ENCODE measurements at places on chromosomes 16 and 17. TPM values are rescaled to one million over a fixed set of nuclear protein-coding genes. Genes with fewer than 3 reads are reported as not detected.

DNA sequence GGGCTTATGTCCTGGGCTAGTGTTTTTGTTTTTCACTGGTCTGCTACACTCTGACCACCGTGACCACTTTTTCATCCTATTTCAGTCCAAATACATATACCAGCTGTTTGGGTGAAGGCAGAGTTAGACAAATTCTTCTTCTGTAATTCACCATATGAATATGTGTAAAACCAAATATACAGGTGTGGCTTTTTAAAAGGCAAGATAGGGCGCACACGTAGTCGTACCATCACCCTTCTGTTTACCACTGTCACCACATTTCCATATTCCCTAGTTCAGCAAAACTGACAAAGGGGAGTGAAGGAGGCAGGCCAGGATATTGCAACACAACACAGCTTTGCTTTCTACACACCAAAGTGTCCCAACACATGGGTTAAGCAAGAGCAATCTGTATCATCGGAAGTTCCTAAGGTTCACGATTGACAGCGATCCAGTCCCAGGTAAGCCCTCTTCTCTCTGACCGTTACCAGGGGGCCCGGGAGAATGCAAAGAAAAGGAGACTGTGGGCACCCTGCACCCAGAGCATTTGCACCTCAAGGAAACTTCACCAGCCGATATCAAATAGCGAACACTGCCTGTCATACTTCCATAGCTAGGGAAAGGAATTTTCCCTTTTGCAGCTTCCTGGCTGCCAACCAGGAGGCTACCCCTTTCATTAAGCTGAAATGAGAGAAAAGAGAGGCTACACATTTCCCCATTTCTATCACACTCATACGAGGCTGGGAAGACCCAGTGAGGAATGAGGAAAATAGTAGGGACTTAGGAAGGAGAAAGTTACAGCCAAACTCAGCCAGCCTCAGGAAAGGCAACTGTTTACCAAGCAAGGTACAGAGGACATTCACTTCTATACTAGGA, 23.1 kb downstream of the CREBBP start:
- DNase-seq, result no peak

DNA sequence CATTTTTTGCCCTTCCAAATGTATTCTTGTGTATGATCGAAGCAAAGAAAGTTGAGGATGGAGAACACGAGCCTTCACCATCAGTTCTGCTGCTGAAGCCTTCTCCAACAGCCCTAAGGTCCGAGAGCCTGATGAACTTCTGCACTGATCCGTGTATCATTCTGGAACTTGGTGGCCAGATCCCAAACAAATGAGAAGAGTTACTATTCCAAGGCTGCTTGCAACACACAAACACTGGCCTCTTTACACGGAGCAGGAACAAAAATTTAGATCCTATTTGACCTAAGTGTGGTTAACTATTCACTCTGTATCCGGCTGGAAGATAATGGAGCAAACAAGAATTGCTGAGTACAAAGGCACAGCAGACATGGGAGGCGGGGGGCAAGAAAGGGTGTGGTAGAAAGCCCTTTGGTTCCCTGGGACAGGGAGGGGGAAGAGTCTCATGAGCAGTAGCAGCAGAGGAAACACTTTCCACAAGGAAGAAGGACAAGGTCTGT, 282.9 kb downstream of the SOX9 start:
- no peak for DNase-seq

Gene PROCA1
- total RNA-seq, result 0.66 TPM

- DNase-seq, result no peak
Measured at GRCh38 chr16:60060731-60061130, 1326.6 kb upstream of the GOT2 start.

- no peak for DNase-seq
Measured at GRCh38 chr17:79097226-79098055, 22.8 kb downstream of the ENGASE start.

Gene TEX19
- 0.10 TPM for total RNA-seq

Gene CFDP1
- total RNA-seq, result 37.2 TPM

All from HFFc6 (cell line).